ENCODE measurements at places on chromosomes 7 and 10.

DNA sequence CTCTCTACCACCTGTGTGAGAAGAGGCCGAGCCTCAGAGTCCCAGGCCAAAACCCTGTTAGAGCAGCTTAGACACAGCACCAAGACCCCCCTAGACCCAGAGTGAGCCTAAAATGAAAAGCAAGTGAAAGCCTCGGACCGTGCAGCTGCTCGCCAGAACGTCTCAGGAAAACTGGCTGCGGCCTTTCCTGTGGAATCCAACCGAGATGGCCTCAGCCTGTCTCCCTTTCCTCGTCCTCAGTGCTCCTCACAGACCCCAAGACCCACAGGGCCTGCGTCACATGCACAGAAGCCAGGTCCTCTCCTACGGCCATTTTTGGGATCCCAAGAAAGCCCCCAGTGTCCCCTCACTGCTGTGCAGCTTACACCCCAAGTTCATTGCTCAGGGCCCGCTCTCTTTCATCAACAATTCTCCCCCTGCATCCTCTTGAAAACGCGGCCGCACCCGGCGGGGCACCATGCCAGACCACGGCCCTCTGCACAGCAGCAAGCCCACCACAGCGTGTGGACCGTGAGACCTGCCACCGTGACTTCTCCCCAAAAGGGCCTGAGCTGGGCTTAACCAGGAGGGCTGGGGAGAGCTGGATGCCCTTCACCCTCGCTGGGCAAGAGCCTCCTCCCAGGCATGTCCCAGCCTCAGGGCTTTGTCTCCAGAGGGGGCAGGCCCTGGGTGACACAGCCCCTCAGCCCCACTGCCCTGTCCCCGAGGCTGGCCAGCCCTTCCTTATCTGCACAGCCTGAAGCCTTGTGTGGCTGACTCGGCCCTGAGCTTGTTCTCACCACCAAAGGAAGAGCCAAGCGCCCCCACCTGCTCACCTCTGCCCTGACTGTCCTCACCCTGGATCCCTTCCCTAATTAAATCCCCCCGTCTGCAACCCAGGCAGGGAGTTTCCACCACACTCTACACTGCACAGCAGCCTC, 142.9 kb downstream of the PTPRN2 start:
- DNase-seq, result no peak

GRCh38 chr10:1581189-1581588, 156.1 kb downstream of the ADARB2 start:
- DNase-seq, result no peak

GRCh38 chr10:21494191-21495001, 31.1 kb downstream of the SKIDA1 start:
- no peak for DNase-seq

GRCh38 chr7:112571852-112572607, 91.2 kb downstream of the LSMEM1 start:
- DNase-seq, result no peak

DNA sequence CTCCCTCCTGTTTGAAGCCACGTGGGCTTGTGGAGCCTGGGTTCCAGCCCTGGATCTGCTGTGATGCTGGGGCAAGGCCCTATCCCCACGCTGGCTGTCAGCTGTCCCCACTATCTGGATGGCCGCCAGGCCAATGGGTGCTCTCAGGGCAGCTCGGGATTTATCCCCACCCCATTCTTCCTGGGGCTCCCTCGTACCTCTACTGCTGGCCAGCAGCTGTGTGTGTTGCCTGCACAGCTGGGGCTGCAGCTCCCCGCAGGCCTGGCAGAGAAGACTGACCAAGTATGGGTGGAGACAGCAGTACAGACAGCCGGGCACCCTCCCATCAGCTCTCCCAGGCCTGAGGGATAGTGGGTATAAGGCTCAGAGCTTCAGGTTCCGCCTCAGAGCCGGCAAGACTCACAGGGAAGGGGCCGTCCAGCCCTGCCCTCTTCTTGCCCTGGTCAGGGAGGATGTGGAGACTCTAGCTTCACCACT, 13.6 kb downstream of the CLIP2 start:
- DNase-seq, result no peak

- DNase-seq, result no peak
These were observed 87.3 kb downstream of the LYZL2 start for GRCh38 chr10:30542001-30542894.

- DNase-seq, result no peak
These were observed 42.3 kb upstream of the STEAP1B start for GRCh38 chr7:22542254-22542653.

DNA sequence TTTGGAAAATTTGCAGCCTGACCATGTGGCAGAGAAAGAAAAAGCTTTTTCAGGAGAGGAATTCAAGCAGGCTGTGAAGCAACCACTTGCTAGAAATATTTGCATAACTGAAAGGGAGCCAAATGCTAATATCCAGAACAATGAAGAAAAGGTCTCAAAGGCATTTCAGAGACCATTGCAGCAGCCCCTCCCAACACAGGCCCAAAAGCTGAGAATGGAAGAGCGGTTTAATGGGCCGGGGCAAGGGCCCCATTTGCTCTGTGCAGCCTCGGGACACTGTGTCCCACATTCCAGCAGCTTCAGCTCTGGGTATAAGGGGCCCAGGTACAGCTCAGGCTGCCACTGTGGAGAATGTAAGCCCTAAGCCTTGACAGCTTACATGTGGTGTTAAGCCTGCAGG, 918.1 kb upstream of the POT1 start:
- no peak for DNase-seq

DNA sequence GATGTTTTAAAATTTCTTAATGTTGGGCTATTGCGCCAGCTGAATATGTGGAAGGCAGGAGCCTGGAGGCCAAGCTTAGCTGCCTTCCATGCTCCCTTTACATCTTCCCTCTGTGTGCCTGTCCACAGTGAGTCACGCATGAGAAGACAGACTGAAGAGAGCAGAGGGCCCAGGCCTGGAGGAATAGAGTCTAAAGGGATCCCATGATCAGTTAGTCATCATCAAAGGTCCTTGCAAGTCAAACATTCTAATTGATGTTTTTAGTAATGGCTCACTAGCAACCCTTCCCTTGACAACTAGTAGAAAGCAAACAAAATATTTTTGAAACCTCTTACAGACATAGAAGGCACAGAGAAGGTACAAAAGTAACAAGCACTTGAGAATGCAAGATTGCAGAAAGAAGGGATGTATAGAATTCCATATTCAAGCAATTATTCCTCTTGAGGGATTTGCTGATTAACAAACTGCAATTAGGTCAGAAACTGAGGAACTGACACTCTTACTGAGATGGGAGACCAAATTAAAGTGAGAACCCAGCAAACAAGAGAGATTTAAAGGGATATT, 30.7 kb upstream of the APBB1IP start:
- no peak for DNase-seq

GRCh38 chr10:48455055-48455391, 148.5 kb downstream of the MAPK8 start:
- no peak for DNase-seq

DNA sequence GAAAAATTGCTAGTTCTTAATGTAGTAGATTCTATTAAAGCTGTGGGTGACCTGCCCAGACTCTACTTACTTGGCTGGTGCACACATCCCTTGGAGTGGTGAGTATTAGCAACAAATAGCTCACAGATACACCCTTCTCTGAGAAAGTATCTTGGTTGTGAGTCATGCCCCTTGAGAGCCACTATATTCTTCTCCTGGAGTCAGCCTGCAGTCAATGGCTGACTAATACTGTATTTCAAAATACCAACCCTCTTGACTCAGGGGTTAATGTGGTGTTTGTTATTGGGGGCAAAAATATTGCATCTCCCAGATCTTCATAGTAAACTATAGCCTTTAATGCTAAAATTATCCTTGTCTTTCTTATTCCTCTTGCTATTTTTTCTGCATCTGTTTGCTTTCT, 354.9 kb downstream of the BMPER start:
- DNase-seq, result no peak

DNA sequence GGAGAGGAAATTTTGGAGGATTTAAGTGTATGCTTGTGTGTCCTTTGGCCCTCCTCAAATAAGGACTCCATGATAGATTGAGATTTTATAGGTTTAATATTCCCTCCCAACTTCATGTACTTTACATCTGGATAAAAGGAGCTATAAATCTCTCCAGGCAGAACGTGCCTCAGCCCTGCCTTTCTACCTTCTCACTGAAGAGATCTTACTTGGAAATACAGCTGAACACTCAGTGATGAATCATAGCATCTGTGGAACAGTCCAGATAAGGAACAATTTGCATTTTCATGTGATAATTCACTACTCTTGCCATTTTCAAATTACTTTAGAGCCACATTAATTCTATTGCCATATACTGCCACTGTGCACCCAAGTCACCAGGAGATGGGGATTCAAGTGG, 364.6 kb upstream of the PODXL start:
- DNase-seq, result no peak

- no peak for DNase-seq
These were observed 2.4 kb downstream of the HHEX start for GRCh38 chr10:92692080-92692671.

DNA sequence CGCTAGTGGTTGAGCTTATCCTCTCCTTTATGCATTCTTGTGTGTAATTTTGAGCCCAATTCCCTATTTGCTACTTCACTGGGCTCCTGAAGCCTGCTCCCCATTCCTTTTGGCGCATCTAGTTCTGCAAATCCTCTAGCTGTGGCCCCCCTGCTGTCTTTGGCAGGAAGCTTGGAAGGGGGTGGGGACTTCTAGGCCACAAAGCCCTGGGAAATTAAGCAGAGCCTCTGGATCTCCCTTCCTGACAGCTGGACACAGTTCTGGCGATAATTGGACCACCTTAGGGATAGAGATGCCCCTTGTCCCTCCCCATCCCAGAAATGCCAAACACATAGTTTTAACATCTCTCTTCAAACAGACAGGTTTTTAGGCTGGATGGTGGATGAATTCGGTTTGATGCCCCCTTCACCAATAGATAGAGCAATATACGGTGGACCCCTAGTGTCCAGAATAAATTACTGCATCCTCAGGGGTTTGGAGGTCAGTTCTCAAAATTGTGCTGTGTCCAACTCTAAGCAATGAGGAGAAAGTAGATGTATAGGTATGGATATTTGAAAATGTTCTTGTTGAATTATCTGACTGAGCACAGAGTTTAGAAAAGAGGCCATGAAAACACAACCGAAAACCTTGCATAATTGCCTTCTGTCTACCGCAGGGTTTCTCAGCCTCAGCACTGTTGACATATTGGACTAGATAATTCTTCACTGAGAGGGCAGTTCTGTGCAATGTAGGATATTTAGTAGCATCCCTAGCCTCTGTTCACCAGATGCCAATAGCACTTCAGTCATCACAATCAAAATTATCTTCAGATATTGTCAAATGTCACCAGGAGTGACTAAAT, 75.5 kb downstream of the PAPSS2 start:
- DNase-seq, result no peak

DNA sequence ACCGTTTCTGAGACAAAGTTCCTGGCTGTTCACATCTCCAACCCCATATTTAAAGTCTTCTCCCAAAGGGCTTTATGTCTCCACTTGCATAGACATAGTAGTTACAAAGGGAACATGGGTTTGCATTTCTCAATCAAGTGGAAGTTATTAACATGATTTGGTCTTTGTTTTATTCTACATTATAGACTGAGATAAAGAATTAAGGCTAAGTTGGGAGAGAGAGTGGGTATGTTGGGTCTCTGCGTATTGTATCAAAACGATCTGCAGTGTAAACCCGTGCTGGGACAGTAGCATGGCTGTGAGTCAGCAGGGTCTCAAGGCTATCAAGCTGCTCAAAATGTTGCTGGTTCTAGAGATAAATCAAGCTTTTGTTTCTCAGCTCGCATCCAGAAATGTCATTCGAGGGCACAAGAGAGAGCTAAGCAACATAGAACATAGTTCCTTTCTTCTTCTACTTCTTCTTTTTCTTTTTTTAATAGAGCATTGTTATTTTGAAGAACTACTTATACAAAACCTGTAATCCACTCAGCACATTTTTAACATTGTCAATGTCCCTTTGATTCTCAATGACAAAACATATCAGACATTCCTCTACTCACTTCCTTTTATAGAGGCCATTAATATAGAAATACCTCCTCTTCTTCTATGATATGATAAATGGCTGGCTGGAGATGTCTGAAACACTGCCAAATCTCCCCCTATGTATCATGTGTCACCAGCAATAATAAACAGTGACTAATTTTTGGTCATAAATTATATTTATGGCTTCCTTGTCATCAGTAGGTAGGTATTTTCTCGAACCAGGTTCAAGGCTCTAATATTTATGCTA, 34.5 kb upstream of the RHOBTB1 start:
- no peak for DNase-seq

- no peak for DNase-seq
These were observed 20.5 kb downstream of the MPP7 start for GRCh38 chr10:28282336-28282735.

GRCh38 chr7:33418251-33418701, 288.9 kb downstream of the BBS9 start:
- DNase-seq, result no peak

DNA sequence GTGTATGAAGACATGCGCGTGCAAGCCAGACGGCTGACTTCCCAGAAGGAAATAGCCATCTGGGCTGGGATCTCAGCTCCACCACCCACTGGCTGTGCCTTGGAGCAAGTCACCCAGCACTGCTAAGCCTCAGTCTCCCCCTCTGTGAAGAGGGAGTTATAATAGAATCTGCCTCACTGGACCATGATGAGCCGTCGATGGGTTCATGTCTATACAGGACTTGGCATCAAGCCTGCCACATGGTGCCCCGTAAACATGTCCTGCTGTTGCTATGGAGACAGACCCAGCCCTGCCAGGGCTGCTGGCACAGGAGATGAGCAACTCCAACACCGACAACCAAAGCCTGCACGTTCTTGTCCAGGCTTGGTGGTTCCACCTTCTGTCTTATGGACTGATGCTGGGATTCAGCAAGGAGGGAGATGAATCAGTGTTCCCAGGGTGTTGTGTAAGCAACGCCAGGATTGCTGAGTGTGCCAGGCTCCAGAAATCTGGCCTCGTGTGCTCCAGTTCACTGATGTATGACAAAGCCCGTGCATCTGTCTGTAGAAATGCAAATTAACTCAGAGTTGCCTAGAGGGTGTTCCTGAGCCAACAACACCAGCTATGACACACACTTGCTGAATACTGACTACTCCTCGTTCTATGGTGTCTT, 5.6 kb downstream of the GPR15LG start:
- DNase-seq, result no peak

DNA sequence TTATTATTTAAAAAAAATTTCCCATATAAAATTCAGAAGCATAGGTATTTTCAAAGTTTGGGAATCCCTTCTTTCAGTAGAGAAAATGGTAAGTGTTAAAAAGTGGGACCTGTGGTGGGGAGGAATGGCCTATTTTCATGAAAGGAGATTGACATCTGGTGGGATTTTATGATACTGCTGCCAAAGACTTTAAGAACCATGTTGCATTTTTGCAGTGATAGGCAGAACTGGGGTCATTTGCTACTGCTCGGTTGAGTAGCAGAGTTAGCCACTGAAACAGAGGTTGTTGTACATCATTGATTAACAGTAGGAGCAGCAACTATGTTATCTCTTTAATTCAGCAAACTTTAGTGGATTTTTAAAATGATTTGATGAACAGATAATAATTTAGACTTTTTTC, 4.4 kb downstream of the BICC1 start:
- no peak for DNase-seq

DNA sequence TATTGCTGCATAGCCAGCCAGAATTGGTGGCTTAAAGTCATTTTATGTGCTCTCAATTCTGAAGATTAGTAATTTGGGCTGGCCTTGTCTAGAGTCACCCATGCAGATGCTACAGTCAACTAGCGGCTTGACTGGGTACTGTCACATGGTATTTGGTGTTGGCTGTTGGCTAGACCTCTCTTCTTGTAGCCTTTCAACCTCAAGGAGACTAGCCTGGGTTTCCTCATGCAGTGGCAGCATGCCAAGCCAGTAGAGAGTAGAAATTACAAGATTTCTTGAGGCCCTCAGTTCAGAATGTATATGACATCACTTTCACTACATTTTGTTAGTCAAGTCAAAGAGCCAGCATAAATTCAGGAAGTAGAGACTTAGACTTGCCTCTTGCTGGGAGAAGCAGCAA, 3.7 kb upstream of the ZNF800 start:
- no peak for DNase-seq
